Stimulated activated CD4-positive, alpha-beta T cell treated with anti-CD3 and anti-CD28 coated beads, Interleukin-2, amount 100 ng/mL, for 4 hours (primary cell): ENCODE measurements at places on chromosomes 1 and 21.

- DNase-seq: no peak
These were observed 79.7 kb upstream of the RUNX3 start for GRCh38 chr1:25009671-25010262.

DNA sequence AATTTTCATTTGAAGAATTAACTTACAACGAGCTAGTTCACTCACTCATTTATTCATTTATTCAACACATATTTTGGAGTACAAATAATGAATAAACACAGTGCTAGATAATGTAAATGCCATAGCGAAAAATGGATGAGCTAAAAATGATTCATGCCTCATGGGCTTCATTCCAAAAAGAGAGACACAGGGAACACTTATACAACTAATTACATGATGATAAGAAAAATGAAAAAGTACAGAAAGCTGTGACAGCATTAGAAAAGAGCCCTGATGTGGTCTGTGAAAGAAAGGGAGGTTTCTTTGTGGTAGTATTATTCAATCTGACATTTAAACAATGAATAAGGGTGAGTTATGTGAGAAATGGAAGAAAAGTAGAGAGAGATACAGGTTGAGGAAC lies 726.4 kb downstream of the AMY1C start:
- DNase-seq: no peak

DNA sequence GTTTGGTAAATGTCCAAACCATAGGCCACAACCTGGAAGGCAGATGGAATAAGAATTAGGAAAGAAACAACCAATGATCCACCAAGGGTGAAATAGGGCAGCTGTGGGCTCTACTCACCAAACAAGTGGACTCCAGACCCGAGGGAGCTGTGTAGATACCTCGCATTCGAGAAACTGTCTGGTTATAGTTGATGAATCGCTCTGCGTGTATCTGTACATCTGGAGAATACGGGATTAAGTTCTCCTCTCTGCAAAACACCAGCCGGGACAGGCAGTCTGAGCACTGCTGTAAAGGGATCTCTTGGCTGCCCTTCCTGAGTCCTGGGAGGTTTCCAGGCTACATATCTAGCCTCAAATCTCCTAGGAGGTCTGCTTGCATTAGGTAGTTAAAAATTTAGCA lies 9.4 kb upstream of the UBR4 start:
- no peak for DNase-seq

GRCh38 chr1:62381831-62382657 lies 54.8 kb upstream of the USP1 start:
- DNase-seq: no peak

DNA sequence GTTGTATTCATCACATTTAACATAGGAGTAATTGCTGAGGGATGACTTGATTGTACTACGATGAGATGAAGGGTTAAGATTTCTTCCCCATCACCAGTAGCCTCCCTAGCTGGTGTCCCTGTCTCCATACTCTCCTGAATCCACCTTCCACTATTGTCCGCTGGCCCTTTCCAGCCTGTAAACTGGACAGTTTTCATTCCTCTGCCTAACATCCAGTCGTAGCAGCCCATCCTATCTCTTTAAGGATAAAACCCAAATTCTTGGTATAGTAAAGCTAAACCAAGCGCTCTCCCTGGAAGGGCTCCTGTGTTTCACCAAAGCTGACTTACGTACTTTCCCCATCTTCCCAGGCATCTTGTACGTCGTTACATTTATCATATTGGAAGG lies 670 bp downstream of the COX20 start:
- DNase-seq: no peak

GRCh38 chr1:27029517-27029916 lies 16.9 kb upstream of the TENT5B start:
- no peak for DNase-seq

DNA sequence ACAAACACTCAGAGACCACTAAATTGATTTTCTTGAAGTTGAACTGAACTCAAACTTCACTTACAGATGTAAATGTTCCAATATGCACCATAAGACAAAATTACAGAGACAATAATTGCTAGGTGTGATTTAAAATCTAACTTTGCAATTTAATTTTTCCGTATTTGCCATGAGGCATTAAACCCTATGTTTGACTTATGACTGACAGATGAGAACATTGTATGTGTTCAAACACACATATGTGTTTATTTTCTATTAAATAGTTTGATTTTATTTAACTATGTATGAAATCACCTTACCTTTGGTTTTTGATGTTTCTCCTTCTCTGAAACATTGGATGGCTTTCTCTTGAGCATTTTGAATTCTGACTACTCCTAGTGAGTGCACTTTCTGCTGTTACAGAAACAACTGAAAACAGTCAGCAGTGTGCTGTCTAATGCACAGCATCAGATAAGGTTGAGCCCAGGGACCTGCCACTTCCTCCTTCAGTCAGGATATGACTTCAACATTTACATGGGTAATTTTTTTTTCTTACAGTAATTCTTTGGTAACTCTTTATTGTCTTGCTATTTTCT lies at the start of gene SAMSN1:
Gene SAMSN1, minus strand, starts transcription at position 410 of the 575 bp plus-strand sequence. Its CDS starts 54 bp downstream, at position 356.
- peak; percentile 59 for DNase-seq

GRCh38 chr1:171898941-171899340 lies 57.6 kb downstream of the DNM3 start:
- no peak for DNase-seq

GRCh38 chr1:213247038-213247437 lies 196.0 kb downstream of the RPS6KC1 start:
- no peak for DNase-seq

- no peak for DNase-seq
These were observed 242.3 kb downstream of the TOMM20 start for GRCh38 chr1:234886081-234886984.

DNA sequence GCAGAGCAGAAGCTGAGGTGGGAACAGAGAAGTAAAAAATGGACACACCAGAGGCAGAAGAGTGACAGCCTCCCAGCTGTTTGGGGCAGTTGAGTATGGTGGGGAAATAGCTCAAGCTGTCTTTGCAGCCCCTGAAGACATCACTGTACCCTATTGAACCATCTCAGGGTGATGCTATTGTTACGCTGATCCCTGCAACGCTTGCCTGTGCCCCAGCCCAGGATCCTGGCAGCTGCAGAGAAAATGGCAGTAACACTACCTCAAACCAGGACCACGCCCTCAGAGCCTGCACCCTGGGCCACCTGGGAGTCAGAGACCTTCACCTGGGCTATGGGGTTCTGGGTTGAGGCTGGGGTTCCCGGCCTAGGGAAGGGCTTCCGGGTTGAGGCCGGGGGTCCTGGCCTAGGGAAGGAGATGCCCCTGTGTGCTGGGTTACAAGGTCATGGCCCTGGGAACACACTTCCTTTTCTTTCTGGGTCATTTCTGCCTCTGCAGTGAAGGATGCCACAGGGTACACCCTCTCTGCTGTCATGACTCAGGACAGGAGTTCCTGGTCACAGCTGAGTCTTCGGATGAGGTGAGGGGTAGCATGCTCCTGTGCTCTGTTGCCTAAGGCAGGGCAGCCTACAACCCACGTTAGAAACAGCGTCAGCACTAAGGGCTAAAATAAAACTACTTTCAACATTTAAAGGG lies 11.6 kb downstream of the BSND start:
- DNase-seq: no peak

DNA sequence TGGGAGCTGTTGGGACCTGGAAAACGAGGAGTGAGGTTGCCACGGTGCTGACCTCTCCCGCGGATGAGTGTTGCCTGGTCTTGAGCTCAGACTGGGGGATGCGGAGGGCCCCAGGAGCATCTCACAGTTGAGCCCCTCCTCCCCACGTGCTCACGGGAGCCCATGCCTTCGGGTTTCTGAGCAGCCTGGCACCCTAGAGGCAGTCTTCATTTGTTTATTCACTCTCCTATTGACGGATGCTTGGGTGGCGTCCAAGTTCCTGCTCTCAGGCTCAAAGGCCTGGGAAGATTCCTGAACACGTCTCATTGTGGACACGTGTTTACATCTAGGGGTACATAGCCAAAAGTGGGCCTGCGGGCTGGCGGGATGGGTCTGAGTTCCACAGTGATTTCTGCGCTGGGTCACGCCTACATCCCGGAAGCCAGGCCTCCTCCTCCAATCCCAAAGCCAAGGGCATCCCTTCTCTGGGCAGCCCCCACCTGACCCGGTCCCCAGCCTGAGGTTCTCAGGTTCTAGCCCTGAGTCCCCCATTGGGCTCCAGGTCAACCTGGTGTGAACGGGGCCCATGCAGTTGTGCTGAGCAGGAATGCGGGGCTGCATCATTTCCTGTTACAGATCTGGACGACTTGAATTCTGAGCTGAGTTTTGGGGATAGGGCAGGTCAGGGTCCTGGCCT lies 14.7 kb downstream of the WNT3A start:
- DNase-seq: no peak

- DNase-seq: no peak
These were observed 622.9 kb downstream of the MATN1 start for GRCh38 chr1:30100524-30100862.

DNA sequence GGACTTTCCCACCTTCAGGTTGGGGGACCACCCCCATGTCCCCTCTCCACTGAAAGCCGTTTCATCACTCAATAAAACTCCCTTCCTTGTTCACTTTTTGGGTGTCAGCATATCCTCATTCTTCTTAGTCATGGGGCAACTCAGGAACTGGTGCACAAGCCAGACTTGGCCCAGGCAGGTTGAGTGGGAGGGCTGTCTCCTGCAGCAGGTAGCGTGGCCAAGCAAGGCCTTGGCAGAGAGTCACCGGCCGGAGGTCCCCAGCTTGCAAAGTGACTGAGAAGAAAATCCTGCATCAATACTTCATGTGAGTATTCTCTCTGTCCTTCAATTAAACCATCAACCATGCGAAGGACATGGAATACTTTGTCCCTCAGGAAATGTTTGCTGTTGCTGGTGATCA lies 148.9 kb downstream of the RHOU start:
- no peak for DNase-seq

GRCh38 chr1:119447344-119448126 lies 32.6 kb downstream of the HSD3B2 start:
- no peak for DNase-seq
